ENCODE measurements at places on chromosomes 1 and 21.

DNA sequence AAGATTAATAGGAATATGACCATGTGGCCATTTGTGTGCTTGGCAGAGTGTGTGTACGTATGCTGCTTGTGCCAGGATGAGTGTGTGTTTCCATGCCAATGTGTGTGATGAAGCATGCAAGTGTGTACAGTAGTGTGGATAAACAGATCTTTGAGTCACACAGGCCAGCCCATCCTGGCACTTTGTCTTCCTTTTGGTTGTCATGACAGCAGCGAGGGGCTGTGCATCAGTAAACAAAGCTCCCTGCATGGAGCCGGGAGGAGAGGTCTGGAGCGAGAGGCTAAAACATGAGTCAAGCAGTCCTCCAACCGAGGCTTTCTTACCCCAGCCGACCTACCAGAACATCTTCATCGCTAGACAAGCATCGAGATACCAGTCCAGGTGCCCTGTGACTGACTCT, 221.2 kb downstream of the CACNA1E start:
- DNase-seq = no peak

DNA sequence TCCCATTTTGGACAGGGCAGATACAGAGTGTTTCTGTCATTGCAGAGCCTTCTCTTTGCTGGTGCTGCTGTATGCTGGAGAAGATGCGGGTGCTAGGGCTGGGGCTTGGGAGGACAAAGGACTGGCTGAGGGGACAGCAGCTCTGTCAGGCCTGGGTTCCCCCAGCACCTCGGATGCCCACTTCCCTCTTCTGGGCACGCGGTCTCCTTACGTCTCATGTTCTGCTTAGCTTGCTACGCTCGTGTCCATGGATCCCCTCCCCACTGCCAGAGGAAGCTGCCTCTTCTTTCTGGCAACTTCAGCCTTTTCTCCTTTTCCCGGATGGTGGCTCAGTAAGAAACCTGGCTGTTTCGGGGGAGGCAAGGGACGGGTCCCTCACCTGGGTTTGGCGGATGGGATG, 75.7 kb downstream of the ARHGEF10L start:
- DNase-seq = peak; percentile 5

GRCh38 chr21:32974653-32975052, 51.1 kb upstream of the OLIG2 start:
- no peak for DNase-seq

GRCh38 chr1:182391362-182392049, at the start of gene GLUL:
Gene GLUL (minus strand): TSS chr1:182391790. CDS start chr1:182388737, 3,053 bp downstream.
- DNase-seq = peak; percentile 92

GRCh38 chr1:161838362-161838761, 72.2 kb downstream of the ATF6 start:
- no peak for DNase-seq

GRCh38 chr1:24900985-24901781, 28.9 kb downstream of the RUNX3 start:
- DNase-seq = no peak

- no peak for DNase-seq
These were observed 21.0 kb downstream of the S100A10 start for GRCh38 chr1:151972542-151973248.

DNA sequence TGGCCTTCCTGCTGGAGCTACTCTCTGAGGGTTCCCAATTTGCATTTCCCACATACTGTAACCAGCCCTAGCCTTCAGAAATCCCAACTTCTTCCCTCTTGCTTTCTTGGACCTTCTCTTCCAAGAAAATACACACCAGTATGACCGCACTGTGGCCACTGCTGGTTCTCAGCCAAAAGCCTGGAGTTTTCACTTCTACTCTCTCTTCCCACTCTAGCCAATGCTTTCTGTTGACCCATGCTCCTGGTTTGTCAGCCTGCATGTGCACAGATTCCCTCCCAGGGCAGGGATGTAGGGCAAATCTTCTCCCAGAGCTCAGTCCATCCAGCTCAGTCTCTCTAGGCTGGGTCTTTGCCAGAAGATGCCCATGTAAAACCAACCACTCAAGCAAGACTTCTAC, 664 bp downstream of the SLAMF1 start:
- DNase-seq = no peak
